ENCODE measurements at places on chromosomes 11 and 22. TPM values are rescaled to one million over a fixed set of nuclear protein-coding genes. Genes with fewer than 3 reads are reported as not detected.

Gene GGT5
- total RNA-seq: not detected

Gene C11orf97
- not detected for total RNA-seq

Gene OR52B2
- total RNA-seq: not detected

Gene POTEH
- total RNA-seq: not detected

Gene ARHGAP8
- total RNA-seq: 24.8 TPM

Gene SLC22A8
- total RNA-seq: not detected

Gene C11orf52
- total RNA-seq: 0.33 TPM

Gene EXPH5
- 1.2 TPM for total RNA-seq

Gene C11orf86
- 0.26 TPM for total RNA-seq

Gene TUBA8
- total RNA-seq: 2.7 TPM

Gene GRAP2
- 0.52 TPM for total RNA-seq

Gene LRRC4C
- 0.66 TPM for total RNA-seq

Gene NPTXR
- total RNA-seq: 3.6 TPM

Gene TMEM45B
- total RNA-seq: not detected

Gene TMPRSS13
- total RNA-seq: not detected

Gene PHLDA2
- 13.1 TPM for total RNA-seq

Gene CTSW
- not detected for total RNA-seq

Gene MS4A7
- total RNA-seq: not detected

Gene GPR83
- total RNA-seq: 0.38 TPM

Gene FGF19
- 36.7 TPM for total RNA-seq

Gene NEAT1
- total RNA-seq: 10.6 TPM

Gene GPHA2
- not detected for total RNA-seq

Gene PHF21A
- total RNA-seq: 10.1 TPM

Gene NCR3LG1
- 0.33 TPM for total RNA-seq
